Nucleus accumbens (tissue), 56 donors: ENCODE measurements at places on chromosomes 11 and 22.
A peak's percentile ranks its signal among the peaks of the same experiment; 100 is the strongest.

DNA sequence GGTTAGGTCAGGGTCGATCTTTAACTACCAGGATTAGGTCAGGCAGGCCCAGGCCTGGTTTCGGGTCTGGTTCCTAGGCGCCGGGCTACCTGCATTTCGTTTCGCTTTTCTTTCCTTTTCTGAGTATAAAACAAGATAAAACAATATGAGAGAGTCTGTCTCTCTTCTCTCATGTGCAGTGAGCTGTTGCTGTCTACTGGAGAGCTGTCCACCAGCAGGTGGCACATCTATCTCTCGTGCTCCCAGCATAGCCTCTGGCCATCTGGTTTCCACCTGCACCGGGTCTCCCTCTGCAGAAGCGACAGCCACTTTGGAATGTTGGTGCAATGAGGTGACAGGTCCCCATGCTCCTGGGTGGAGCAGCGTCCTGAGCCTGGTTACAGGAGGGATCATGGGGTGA, 27.6 kb downstream of the RIBC2 start:
- DNase-seq, result peak; percentile 31

- DNase-seq, result no peak
These were observed 105.1 kb downstream of the CHST1 start for GRCh38 chr11:45560155-45560912.

DNA sequence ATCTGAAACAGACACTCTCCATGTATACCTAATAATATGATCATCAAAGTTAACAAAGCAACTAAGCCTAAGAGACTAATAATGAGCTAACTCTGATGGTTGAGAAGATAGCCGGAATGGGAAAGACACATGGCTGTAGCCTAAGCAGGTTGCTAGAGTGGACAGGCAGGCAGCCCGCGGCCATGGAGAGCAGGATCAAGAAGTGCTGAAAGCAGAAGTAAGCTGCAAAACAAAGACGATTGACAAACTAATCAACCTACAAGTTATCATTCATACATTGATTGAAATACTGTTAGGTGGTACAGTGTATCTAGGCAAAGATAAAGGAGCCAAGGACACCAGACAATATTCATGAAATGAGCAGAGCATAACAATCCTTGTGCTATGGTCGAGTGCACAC, 29.3 kb downstream of the SLN start:
- no peak for DNase-seq

DNA sequence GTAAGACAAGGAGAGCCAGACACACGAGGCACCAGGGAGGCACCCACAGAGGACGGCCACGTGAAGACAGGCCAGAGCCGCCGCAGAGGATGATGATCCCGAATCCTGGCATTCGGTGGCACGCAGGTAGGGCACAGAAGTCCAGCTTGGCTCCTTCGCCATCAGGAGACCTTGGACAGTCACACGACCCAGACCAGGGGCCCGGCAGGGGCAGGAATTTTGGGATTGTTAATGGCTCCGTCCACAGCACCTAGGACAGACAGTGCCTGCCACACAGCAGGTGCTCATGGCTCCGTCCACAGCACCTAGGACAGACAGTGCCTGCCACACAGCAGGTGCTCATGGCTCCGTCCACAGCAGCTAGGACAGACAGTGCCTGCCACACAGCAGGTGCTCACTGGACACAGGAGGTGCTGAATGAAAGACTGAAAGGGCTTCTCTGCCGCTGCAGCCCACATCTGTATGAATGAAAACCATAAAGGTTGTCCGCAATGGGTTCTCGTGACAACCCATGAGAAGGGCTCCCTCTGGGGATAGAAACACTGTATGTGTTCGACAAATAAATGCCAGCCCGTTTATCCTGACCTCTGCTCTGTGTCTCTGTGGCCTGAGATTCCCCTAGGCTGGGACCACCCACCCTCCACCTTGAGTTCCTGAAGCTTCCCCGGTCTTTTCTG, 341.6 kb downstream of the CTTN start:
- no peak for DNase-seq

- no peak for DNase-seq
These were observed 179.3 kb upstream of the FAT3 start for GRCh38 chr11:92045301-92045700.

DNA sequence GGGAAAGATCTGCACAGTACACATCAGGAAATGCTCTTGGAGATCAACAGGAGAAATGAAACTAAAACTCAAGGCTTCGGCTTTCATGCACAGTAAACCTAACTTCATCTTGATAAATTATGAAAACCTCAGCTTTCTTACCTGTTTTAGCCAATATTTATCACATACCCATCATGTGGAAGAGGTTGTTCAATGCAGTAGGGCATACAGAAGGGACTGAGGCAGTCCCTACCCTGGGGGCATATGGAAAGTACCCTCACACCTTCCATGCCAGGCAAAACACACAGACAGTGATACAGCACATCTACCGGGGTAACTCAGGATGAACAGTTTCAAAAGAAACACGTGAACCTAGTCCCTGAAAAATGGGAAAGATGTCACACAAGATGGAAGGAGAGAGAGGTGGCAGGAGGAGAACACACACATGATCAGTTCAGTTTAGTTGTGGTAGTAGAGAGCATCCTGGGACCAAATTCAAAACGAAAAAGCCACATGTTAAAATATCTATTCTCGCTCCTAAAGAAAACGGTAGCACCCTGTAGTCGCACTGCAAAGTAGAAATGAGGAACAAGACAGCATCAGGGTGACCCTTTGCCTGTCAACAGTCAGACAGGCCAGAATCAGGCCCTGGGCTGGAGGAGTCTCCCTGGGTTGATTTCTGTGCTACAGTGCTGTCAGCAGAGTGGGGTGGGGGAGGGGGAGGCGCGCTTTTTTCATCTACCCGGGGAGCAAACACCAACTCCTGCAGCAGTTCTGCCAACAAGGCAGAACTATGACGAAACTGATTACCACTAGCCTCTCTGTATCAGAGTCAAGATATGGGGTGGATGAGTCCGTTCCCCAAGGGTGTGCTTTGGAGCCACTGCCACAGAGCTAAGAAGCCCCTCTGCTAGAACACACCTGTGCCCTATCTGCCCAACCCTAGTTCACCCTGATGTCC, 1.3 kb downstream of the HIRA start:
- peak; percentile 7 for DNase-seq

DNA sequence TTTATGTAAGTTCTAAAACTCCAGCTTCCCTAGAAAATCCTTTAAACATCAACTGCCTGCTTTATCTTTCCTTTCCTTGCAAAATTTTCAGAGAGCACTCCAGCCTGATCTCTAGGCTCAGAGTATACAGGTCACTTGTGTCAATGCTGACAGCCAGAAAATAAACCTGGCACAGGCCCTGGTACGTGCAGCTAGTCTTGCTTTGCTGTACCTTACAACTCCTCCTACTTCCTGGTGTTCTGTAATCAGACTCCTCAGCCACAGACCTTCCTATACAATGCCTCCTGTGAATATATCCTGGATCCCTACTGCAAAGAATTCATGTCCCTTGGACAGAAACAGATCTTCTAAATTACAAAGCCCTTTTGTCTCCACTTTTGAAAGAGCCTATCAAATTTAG, 24.2 kb upstream of the TMEM123 start:
- no peak for DNase-seq

DNA sequence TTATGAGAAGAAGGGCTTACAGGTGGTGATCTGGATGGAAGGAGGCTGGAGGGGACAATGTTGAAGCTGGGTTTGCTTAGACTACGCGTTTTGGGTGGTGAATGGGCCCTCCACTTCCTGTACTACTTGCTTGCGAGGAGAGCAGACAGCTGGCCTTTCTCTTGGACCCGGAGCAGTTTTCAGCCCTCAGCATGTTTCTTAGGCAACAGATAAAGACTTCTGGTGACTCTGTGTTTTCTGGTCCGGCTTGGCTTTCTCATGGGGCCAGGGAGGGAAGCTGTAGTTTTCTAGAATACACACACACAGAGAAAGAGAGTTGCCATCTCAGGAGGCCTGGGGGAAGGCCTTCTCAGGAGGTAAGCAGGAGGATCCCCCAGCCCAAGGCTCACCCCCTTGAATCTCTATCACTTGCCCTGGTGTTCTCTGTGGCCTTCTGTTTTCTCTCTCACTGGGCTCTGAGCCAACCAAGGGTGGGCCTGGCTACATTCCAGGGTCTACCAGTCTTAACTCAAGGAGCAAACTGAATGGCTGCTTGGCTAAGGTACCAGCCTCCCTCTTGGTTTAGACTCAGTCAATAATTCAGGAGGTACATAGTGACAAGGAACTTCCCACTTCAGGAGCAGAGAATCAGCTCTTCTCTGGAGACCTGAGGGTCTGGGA, 2.4 kb downstream of the CCS start:
- DNase-seq, result peak; percentile 21

DNA sequence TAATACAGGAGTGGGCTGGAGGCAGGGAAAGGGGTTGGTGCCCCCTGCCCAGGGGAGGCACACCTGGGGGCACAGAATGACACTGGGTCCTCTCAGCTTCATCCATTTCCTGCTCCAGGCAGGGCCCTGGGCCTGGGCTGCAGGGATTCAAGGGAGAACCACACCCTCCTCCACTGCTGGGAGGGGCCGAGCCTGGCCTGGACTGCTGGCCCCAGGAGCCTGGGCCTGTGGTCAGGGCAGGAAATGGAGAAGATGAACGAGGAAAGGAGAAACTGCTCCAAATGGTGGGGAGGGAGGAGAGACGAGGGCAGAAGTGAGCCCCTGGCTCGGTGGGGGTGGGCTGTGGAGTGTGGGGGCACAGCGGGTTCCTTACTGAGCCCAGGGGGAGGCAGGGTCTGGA, 38.1 kb upstream of the KCNQ1OT1 start:
- DNase-seq, result no peak

GRCh38 chr22:25509374-25509791, 55.1 kb upstream of the GRK3 start:
- no peak for DNase-seq

DNA sequence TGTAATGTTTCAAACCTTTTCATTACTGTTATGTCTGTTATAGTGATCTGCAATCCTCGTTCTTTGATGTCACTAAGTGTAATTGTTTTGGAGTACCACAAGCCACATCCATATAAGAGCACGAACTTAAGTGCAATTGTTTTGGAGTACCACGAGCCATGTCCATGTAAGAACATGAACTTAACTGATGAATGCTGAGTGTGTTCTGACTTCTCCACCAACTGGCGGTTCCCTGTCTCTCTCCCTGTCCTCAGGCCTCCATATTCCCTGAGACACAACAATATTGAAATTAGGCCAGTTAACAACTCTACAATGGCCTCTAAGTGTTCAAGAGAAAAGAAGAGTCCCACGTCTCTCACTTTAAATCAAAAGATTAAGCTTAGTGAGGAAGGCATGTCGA, 23.5 kb downstream of the TESMIN start:
- DNase-seq, result no peak

- no peak for DNase-seq
These were observed 19.4 kb downstream of the RNF185 start for GRCh38 chr22:31179345-31179744.
